Lung microvascular endothelial cell (primary cell): ENCODE measurements at places on chromosomes 3 and 15.

DNA sequence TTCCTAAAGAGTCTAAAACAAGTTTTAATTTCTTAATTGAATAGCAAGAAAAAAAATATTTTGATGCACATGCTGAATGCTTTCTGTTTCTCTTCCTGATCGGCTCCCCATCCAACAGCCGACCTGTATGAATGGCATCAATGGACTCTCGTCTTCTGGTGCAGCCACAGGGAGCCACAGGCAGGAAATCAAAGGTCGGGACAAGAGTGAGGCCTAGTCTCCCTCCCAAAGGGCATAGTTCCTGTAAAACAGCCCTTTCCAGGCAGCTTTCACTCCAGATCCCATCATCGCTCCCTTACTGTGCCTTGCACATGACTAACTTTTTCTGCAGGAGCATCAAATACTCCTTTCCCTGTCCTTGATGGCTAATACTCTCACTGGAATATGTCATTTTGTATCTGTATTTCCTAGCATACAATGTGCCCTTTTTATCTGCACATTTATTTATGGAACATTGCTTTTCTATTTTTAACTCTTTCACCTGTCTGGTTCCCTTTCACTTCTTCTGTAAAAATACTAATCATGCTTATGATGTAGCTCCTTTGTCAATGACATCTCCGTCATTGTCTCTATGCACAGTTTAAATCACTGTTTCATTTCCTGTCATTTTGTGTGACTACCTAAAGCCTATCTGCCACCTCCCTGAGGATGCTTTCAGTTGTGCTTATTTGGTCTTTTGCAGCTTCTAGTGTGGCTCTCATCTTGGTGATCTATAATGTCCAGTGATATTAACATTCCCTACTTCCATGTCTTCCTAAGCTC is 326.2 kb downstream of the CTNNB1 start:
- DNase-seq: no peak

DNA sequence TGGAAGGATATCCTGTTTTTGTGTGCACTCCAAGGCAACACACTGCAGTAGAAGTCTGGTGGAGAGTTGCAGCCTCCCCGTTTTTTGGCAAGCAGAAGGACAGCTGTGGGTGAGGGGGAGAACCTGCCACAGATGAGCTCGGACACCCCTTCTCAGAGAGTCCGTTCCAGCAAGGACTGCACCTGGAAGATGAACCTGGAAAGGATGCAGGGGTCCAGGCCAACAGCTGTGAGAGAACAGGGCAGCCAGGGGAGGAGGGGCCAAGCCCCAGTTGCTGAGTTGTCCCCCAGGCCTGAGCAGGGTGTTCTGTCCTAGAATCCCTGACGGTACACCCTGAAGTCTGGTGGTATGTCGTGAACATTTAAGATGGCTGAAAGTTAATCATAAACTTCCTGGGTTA is 30.2 kb downstream of the ZXDC start:
- no peak for DNase-seq

- no peak for DNase-seq
These were observed 54.6 kb downstream of the UMPS start for GRCh38 chr3:124784686-124785382.

DNA sequence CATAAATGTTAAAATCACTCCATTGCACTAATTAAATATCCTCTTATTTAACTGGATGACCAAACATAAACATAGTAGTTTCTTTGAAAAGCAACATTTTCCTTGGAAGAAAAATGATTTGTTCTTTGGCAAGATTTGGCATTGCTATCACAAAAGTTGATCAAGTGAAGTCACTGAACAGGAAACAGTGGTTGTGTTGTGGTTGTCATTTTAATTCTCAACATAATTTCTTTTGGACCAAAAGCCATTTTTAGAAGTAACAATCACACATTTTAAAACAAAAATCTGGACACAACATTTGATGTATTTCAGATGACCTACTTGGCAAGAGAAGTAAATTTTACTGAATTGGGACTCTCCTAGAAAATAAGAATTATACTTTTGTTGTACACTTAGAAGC is 872.3 kb downstream of the ROBO1 start:
- DNase-seq: no peak

DNA sequence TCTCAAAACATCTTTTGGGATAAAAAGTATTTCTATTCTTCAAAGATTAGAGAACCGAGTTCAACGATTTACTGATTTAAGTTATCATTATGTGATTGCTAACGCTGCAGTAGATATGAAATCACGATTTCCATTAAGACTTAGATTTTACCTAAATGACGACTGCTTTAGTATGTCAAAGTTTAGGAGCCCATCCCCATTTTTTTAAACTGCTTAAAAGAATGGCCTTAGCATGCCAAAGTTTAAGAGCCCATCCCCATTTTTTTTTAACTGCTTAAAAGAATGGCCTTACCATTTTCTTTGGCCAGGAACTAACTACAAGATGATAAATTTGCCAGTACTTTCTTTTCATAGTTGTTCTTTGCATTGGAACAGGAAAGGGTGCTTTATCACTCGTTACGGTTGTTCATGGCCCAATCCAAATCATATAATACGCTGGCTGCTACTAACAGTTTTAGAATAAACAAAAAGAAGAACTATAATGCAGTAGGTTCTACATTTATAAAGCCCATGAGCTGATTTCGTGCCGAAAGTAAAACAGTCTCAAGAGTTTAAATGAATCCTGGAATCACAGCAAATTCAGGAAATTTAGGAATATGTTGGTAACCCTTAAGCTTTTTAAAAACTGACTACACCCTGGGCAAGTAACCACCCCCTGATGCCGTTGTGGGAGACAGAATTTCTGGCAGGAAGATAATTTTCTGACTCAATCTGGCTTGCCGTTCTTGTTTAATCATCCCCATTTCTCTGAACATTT is 869 bp upstream of the TSC22D2 start:
- no peak for DNase-seq
